ENCODE measurements at places on chromosomes 2 and 18.
A peak's percentile ranks its signal among the peaks of the same experiment; 100 is the strongest.

GRCh38 chr2:98539056-98539735 lies 69.1 kb downstream of the COA5 start:
- DNase-seq: no peak

DNA sequence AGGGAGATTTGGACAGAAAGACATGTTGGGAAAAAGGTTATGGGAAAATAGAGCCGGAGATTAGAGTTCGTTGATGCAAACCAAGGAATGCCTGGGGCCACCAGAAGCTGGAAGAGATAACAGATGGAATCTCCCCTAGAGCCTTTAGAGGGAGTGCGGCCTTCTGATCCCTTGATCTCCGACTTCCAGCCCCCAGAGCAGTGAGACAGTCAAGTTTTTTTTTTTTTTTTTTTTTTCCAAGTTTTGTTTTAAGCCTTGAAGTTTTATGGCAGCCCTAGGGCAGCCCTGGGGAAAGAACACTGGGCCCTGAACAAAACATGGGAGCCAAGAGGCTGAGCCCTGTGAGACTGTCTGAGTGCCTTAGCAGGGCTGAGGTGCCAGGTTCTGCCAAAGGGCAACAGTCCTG lies 6.5 kb downstream of the DGKD start:
- no peak for DNase-seq

GRCh38 chr18:79405781-79406575 lies 10.2 kb downstream of the NFATC1 start:
- no peak for DNase-seq

DNA sequence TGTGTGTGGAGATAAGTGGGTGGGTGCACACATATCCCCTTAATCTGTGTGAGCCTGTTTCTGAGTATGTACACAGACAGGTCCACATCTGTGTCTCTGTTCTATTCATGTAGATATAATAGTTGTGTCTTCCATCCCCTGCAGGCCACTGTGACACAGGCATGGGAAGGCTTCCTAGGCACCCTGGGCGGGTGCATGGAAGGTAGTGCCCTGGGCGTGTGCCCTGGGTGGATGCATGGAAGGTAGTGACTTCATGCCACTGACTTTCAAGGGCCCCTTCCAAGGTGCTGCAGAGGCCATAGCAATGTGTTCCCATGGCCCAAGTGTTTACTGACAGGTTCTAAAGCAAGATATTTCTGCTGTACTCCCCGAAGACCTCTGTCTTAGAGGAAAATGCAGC lies 462.5 kb upstream of the HS6ST1 start:
- no peak for DNase-seq

DNA sequence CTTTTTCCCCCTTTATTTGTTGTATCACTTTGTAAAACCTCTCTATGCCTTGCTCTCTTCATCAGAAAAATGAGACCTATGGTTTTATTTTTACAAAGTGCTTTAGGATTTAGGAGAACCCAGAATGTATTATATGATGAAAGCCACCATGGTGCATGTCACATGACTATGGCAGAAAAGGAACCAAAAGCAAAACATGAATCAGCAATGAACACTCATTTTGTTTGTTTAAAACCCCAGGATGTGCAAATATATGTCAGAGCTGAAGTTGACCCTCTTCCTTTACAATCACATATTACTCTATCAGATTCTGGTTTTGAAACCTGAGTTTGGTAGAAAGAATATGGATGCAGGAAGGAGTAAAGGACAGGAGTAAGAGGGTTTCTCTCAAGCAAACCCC lies 70.0 kb downstream of the FIGN start:
- DNase-seq: no peak

- peak; percentile 65 for DNase-seq
These were observed 32.9 kb upstream of the EHBP1 start for GRCh38 chr2:62672601-62673000.

DNA sequence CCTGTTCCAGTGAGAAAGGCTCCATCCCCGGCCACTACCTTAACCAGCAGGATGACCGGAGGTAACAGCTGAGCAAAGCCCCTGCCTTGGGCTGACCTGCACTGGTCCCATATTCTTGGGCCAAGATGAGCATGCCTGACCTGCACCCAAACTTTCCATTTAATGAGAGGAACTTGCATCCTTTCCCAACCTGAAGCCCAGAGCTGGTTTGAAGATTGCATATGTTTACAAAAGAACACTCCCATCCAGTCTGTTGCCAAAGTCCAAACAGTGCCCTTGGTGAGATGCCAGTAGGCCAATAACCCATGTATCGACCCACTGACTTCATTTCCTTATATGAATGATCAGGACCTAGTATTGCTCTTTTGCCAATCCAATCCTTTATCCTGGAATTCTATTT lies 5.5 kb upstream of the NPAS2 start:
- no peak for DNase-seq

Measured in GM04503 (cell line).